Cortex of kidney (tissue), 1 donor: ENCODE measurements at places on chromosomes 2 and 18.

DNA sequence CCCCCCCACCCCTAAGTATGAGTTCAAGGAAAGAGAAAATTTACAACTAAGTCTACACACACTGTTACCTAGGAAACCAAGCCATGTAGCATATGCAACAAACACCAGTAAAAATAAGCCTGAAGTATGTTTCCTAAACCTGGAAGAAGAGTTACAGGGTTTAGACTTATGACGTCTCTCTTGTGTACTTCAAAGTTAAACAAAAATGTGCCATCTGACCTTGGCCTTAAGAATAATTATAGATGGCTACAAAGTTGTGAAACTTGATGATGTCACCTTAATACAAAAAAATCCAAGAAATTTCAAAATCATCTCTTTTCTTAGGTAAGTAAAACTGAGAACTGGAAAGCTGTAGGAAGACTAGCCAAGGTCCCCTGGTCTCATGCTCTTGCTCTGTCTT is 297.6 kb upstream of the NRXN1 start:
- DNase-seq = no peak

DNA sequence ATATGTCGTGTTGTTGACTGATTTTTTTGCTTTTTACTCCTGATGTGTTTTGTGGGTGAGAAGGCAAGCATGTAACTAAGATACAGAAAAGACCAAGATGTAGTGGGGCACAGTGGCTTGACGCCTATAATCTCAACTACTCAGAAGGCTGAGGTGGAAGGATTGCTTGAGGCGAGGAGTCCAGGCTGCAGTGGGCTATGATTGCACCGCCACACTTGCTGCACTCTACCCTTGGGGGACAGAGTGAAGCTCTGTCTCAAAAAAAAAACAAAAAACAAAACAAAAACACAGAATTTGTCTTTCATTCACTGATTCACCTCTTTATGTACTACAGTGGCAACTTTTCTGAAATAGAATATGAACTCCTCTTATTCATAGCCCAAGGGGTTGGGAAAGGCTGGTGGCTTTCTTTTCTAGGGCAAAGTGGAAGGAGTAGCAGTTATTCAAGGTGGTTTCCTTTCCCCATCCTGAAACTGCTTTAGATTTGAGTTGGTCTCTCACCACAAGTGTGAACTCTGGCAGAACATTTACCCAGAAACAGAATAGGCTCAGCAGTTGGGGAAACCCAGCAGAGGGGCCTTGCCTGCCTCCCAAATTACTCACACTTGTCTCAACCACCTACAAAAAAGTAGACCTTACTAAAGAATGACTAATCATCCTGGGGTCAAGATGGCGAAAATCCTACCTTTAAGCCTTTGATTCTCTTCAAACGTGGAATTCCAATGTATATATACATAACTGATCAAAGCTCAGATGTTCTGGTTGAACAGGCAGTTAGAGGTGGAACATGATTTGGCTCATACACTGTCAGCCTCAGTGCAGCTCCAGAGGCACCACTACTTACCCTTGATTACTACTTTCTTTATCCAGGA is 6.5 kb downstream of the TANK start:
- DNase-seq = no peak

- no peak for DNase-seq
Measured at GRCh38 chr2:59888015-59888414, 665.4 kb downstream of the BCL11A start.

GRCh38 chr2:122875091-122875865 is 1119.8 kb downstream of the TSN start:
- no peak for DNase-seq

DNA sequence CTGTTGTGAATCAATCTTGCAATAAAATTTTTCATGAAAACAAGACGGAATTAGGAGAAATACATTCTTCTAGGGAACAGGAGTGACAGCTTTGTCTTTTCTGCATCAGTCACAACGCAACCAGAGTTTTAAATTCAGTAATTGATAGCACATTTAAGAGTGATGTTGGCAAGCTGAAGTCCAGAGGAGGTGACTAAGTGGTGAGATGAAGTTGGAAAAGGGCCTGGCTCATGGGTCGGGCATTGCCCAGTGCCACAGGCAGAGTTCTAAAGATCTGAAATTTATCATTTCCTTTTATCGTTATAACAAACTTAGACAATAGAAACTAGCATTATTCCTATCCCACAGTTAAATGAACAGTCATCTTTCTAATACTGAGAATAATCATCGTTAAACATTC is 764.6 kb upstream of the ZEB2 start:
- no peak for DNase-seq

DNA sequence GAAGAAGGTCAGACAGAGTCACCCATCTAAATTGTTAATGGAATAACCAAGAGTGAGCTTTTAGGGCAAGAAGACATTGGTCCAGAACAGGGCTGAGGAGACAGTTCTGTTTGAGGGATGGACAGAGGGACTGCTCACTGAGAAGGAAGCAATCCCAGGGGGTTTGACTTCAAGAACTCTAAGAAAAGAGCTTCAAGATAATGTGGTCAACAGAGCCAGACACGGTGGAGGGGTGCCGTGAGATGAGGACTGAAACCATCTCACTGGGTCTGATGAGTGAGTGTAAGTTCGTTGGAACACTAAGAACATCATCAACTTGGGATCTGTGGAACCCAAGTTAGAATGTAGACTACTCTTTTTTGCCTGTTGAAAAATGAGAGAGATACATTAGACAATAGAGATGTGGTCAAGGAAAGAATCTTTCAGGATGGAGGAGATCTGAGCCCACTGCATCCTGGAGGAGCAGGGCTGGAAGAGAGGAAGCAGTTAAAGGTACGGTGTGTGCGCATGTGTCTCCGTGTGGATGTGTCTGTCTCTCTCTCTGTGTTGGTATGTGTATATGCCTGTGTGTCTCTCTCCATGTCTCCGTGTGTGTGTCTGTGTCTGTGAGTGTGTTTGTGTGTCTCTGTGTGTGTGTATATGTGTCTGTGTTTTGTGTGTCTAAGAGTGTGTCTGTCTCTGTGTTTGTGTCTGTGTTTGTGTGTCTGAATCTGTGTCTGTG is 172.1 kb downstream of the MYCN start:
- no peak for DNase-seq

DNA sequence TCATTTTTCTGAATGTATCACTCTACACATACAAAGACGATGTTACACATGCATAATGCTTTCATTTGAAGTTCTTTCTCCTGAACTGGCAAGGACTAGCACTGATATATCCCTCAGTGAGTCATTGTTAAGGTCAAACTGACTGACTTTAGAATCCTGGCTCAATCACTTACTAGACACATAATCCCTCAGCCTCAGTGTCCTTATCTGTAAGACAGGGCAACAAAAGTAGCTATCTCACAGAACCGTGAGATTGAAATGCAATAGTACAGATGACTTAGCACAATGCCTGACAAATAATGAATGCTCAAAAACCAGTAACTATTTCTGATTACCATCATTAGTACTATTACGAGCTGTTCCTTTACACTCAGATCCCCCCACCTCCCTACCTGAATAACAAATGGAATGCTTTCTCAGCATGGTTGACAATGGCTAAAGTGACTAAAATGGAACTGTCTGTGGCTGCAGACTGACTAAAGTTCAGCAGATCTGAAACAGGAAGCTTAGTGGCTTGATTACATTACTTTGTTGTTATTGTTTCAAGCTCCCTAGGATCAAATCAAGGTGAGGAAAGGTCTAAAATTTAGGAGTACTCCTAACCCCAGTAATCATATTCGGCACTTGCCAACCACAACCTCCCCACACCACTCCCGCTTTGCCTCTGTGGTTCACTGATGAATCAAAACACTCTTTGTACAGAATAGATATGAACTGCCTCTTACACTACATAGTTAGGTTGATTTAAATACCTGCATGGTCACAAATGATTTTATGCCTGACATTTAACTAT is 35.8 kb upstream of the CACNB4 start:
- DNase-seq = no peak

DNA sequence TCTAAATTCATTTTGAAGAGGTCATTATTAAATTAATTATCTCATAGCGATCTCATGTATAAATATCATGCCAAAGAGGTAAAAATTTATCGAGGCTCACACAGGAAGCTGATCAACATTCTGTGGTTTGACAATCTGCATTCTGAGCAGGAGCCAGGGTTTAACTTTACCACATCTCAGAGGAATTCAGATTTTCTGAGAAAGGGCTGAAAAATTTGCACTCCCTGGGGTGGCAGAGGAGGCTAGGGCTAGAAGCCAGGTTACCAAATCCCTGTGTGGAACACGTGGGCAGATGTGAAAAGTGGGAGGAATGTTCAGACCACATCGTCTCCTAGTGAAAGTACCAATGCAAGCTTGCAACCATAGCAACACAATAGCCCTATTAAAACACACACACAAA is 63.5 kb upstream of the CTLA4 start:
- DNase-seq = no peak

DNA sequence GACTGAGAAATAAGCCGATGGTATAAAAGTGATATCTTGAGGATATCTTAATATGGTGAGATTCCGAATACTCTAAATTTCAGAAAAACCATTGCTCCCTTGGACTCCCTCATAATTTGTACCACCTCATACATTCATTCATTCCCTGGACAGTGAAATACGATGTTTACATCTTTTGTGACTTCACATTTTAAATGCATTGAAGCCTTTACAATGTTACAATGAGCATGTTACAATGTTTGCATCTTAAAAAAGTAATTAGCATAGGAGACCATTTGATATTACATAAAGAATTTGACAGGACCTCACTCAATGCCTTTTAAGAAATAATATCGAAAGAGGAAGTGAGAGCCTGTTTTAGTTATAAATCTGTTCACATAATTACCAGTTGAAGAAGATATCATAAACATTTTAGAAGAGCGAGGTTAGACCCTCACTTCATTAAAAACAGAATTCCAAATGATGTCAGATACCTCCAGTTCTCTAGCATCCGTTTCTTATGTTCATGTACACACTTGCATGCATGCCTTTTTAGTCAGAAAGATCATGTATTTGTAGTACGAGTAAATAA is 372.0 kb downstream of the ARHGAP15 start:
- no peak for DNase-seq

DNA sequence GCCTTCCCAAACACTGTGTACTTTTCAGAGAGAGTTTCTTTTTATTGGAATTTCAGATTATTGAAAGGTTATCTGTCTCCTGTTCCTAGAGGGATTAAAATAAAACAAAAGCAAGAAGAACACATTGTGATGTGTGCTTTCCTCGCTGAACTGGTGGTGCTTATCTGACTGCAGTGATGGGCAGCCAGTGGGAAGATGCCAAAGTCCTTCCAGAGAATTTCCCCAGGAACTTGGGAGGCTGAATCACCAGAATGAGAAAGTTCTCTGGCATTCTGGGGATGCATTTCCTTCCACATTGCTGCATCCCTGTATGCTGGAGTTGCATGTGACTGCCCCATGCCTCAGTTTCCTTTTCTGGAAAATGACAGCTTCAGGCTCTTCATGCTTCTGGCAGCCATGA is 53.9 kb upstream of the SEC11C start:
- no peak for DNase-seq
